ENCODE measurements at places on chromosomes 1 and 21.

GRCh38 chr21:28253961-28254360, 738.7 kb downstream of the LTN1 start:
- no peak for DNase-seq

DNA sequence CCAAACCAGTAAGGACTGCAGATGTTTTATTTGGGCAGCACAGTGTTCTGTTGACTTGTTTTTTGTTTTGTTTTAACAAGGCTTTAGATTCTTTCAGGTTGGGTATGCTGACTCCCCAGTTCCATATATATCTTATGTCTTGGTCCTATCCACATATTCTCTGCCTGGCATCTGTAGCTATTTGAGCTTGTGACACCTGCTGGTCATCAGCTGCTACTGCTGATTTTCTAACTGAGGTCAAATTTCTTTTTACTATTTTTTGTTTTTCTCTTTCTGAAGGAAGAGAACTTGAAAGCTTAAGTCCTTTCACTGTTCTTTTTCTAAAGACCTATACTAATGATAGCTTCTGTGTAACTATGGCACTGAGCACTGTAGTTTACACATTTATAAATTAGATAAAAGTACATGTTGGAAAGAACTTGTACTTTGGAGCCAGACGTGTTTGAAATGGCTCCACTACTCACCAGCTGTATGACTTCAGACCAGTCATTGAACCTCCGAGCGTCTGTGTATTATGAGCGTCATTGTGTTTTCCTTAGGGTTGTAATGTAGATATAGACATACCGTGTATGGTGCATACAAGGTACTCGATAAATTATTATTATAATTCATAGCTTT, 109.4 kb downstream of the NRDC start:
- DNase-seq = no peak

- no peak for DNase-seq
Observed at GRCh38 chr1:1406101-1406820, 832 bp downstream of the MRPL20 start.

DNA sequence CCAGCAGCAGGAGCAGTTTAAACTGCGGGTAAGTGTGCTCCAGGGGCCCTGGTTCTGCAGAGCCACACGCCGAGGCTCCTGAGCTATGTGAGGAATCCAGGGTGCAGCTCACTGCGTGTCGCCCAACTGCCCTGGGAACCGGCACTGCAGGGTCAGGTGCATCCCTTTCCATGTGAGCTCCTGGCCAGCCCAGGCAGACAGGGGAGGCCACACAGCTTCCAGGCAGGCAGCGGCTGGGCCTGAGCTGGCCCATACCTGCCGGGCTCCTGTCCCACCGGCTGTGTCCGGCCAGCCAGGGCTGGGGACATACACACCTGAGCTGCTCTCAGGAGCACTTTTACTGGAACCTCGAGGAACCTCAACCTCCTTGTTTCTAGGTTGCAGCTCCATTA, 18.6 kb upstream of the COL18A1 start:
- no peak for DNase-seq
